MCF 10A (cell line): ENCODE measurements at places on chromosomes 4 and X. TPM values are rescaled to one million over a fixed set of nuclear protein-coding genes. Genes with fewer than 3 reads are reported as not detected.

The NLGN4X gene
- 1.6 and 2.2 TPM in 2 replicates for total RNA-seq

The UGT8 gene
- total RNA-seq, result 2.2 and 2.6 TPM in 2 replicates

The SLC6A14 gene
- 0.44 TPM in 1 of 2 replicates, not detected in the other for total RNA-seq

The F9 gene
- total RNA-seq, result not detected in 2 replicates

The BEND4 gene
- total RNA-seq, result not detected in 2 replicates

The GIMD1 gene
- not detected in 2 replicates for total RNA-seq

The LPAR4 gene
- not detected in 2 replicates for total RNA-seq

The TMEM35A gene
- not detected in 2 replicates for total RNA-seq

The SSX1 gene
- not detected in 2 replicates for total RNA-seq

The EREG gene
- total RNA-seq, result 28.3 and 34.0 TPM in 2 replicates

The GRIA3 gene
- not detected in 2 replicates for total RNA-seq

The SLC10A4 gene
- not detected in 2 replicates for total RNA-seq

The CXCL11 gene
- total RNA-seq, result not detected in 2 replicates

The CT83 gene
- total RNA-seq, result not detected in 2 replicates
